ENCODE measurements at places on chromosomes 7 and 10.
A peak's percentile ranks its signal among the peaks of the same experiment; 100 is the strongest.

- DNase-seq, result peak; percentile 84
Measured at GRCh38 chr7:92061154-92061553, 73.1 kb downstream of the CYP51A1 start.

- peak; percentile 0 for DNase-seq
Measured at GRCh38 chr10:61164458-61165160, 220.6 kb upstream of the RHOBTB1 start.

DNA sequence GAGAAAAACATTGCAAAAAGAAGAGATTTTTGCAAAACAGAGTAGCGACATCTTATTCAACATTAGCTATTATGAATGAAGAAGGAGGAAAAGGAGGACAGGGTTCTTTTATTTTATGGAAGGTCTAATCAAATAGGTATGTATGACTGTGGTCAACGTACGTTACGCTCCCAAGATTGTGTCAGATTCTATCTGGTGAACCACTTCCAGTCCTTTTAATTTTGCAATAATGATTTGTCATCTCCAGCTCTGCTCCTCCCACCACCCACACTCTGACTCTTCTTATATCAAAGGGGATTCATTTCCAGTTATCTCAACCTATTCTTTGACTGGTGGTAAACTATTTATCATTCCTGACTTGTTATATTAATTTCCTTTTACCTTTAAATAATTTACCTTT is 259.9 kb downstream of the CACNA2D1 start:
- DNase-seq, result peak; percentile 21

- no peak for DNase-seq
Measured at GRCh38 chr7:76232698-76233097, 31.0 kb downstream of the SRRM3 start.

GRCh38 chr7:32177232-32177631 is 107.0 kb upstream of the PDE1C start:
- no peak for DNase-seq

- DNase-seq, result no peak
Measured at GRCh38 chr10:28664369-28664740, 13.0 kb upstream of the BAMBI start.

GRCh38 chr7:74453322-74454011 is at the start of gene GTF2IRD1:
Gene GTF2IRD1 (plus strand): TSS chr7:74453906. CDS start chr7:74508081, 54,175 bp downstream.
- DNase-seq, result peak; percentile 53

DNA sequence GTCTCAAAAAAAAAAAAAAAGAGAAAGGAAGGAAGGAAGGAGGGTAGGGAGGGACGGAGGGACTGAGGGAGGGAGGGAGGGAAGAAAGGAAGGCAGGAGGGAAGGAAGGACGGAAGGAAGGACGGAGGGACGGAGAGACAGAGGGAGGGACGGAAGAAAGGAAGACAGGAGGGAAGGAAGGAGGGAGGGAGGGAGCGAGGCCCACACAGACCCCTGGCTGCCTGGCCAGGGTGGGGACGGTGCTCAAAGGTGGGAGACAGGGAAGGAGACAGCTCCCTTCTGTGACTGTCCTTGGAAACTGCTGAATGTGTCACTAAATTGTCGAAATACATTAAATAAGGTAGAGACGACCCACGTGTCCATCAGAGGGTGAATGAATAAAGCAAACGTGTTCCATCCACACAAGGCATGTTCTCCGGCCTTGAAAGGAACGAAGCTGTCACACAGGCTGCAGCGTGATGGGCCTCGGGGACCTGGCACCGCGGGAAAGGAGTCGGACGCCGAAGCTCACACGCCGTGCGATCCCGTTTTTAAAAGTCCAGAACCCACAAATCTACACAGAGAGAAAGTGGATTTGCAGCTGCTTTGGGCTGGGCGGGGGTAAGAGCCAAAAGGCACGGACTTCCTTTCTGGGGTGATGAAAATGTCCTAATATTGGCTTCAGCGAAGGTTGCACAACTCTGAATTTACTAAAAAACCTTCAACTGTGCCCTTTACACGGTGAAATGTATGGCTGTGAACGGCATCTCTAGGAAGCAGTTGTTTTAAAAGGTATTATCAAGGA is 23.3 kb downstream of the ADAP1 start:
- peak; percentile 72 for DNase-seq

DNA sequence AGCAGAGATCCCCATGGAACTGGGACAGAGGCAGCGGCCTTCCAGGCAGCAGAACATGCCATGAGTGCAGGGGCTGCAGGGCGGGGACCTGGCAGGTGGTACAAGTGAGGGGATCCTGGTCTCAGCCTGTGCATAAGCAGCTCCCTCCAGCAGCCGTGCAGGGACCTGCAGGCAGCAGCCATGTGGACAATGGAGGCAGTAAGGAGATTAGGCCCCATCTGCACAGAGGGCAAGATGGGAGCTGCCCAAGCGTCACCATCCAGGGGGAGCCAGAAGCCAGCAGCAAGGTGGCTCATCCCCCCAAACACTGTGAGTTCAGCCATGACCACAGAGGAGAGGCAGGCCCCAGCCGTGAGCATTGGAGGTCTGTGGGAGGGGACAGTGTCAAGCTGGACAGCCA is 3.1 kb downstream of the DDC start:
- DNase-seq, result no peak

DNA sequence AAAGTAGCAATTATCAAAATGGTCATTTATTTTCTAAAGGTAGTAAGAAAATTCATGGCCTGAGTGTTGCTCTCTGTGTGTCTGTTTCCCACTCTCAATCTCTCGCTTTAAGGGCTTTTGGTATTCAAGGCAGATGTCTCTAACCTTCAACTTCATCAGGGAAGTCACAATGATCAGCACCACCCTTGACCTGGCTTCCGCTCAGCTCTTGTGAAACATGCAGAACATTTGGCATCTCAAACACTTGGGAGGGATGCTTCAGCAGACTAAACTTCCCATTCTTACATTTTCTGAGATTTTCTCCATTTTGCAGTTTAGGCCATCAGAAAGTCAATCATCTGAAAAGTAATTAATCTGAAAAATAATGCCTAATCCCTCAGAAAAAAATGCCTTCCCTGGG is 129.8 kb downstream of the AOAH start:
- DNase-seq, result no peak

DNA sequence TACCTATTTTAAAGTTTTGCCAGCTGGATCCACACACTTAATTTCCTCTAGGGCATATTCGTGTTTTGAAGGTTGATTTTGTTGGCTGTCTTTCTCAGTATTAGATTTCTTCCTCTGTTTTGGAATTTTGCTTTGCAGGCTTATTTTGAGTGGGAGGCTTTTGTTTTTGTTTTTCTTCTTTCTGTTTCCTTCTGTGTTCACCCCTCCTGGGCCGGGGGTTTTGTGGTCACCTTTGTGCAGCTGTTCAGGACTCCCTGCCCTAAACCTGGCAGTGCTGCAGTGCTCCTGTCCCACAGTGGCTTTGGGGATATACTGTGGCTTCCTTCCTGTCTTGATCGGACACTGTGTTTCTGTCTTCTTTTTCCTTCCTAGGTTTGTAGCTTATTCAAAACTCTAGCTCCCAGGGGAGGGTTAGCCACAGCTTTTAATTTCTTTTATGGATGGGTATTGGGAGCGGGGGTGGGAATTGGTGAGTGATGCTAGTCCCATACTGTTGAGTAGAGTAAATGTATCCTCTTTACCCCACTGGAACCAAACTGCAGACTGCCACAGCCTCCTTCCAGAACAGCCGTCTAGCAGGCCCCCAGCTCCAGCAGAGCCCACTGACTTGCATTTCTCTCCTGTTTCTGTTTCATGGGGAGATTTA is 228.7 kb upstream of the FZD8 start:
- DNase-seq, result no peak

DNA sequence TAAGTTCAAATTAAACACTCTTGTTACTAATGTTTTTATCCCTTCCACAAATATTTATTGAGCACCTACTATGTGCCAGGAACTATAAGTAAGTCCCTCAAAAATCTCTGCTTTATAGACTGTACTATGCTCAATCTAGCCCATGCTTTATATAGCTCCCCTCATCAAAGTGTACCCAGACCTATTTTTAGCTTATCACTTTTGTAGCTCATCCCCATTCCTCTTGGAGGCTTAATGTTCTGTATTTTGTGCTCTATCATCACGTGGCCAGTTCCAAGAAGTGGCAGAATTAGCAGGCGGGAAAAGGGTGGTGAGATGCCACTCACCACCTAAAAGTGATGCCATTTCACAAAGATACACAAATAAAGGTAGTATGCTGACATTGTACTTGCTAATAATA is 138.1 kb upstream of the BET1 start:
- no peak for DNase-seq

- DNase-seq, result no peak
Measured at GRCh38 chr7:92121681-92122080, 12.6 kb downstream of the CYP51A1 start.

- DNase-seq, result peak; percentile 66
Measured at GRCh38 chr10:50293513-50294313, 42.4 kb upstream of the ASAH2 start.

- DNase-seq, result peak; percentile 81
Measured at GRCh38 chr7:30433082-30433481, 45.5 kb downstream of the NOD1 start.

GRCh38 chr7:156832195-156832877 is 60.6 kb downstream of the LMBR1 start:
- DNase-seq, result peak; percentile 49

- DNase-seq, result no peak
Measured at GRCh38 chr7:29170781-29171180, 23.8 kb upstream of the CHN2 start.

DNA sequence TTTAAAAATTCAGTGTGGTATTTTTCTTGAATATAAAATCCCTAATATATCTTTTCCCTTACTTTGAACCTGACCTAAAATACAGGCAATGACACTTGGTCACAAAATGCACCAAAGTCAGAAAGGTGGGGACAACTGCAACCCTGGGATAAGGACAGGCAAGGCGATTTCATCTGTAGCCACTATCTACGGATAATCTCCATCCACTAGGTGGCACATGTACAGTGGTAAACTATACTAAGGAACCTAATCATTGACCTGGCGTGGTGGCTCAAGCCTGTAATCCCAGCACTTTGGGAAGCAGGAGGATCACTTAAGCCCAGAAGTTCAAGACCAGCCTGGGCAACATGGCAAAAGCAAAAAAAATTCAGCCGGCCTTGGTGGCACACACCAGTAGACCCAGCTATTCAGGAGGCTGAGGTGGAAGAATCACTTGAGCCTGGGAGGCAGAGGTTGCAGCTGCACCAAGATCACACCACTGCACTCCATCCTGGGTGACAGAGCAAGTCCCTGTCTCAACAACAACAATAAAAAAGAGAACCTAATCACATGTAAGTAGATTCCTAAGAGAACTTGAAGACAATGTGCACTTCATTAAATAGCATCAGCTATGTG is 98.9 kb downstream of the KMT2C start:
- DNase-seq, result peak; percentile 46

DNA sequence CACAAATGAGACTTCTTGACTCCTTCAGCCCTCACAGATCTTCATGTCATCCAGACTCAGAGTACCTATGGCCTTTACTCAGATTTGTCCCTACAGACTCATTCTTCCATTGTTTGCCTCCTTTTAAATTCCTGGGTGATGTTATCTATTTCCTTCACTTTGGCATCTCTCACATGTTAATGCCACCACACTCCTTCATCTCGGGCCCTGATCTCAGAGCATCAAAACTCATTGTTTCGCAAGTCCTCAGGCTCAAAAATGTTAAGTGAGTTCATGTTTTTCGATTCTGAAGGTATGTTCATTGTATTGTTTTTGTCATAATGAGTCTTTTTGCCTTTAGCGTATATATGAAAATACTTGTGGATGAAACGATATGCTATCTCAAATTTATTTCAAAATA is 62.3 kb upstream of the AHR start:
- DNase-seq, result no peak

GRCh38 chr7:134284952-134285351 is 31.8 kb downstream of the SLC35B4 start:
- DNase-seq, result no peak

DNA sequence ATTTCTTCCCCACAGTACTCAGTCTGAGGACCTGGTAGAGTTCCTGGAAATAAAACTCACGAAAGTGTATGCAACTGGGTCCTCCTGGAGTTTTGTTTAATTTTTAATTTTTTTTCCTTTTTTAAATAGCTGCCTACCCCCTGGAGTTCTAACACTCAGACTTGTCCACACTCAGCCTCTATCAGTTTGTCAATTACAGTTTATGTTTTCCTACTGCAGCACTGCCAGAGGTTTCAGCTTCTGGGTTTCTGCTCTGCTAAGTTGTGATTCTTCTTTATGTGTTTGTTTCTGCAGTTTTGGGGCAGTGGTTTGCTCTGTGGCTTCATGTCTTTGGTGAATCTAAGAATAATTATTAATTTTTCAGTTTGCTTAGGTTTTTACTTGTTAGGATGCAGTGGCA is 59.2 kb downstream of the TBC1D12 start:
- no peak for DNase-seq

GRCh38 chr10:45471531-45472310 is 97.7 kb downstream of the ALOX5 start:
- no peak for DNase-seq

DNA sequence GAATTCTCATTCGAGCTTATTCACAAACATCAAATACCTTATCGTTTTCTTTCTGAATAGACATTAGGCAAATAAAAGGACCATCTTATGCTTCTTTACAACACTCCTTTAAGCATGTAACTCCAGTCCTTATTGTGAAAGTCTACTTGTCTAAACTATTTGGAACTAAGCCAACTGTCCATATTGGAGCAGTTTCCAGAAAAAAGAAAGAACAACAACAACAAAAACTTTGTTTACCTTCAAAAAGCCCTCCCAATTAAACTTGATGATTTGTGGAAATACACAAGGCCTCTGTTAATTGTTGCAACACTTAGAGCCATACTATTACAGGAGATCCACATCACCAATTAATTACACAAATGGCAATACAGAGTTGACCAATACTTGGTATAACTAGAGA is 163.6 kb downstream of the GALNT11 start:
- no peak for DNase-seq

DNA sequence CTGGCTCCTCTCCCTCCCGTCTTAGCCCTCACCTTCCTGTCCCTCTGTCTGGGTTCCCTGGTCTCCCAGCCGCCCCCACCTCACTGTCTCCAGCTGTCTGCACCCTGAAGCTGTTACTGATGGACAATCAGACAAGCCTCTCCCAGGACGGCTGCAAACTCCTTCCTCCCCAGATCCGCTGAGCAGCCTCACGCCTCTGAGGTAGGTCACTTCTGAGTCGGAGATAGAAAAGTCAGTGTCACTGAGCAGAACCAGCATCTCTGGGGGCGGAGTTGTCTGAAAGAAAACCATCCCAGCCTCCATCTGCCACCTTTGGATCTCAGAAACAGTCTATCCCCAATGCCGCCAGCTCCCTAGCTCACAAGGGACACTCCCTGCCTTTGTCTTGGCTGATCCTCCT is 27.4 kb downstream of the FAM241B start:
- DNase-seq, result no peak

GRCh38 chr10:120493411-120494312 is 36.6 kb downstream of the PLPP4 start:
- no peak for DNase-seq

DNA sequence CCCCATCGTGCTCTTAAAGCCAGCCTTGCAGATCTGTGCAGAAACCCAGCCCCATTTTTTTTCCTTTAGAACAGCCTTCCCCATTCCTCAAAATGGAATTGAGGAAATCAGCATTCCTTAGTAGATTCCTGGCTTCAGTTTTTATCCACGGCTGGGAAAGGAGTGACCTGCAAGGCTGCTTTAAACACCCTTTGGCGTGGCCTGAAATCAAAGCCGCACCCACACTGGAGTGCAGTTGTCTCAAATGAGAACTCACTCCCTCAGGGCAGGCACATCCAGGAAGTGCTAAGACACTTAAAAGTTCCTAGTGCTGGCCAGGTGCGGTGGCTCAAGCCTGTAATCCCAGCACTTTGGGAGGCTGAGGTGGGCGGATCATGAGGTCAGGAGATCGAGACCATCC is 34.8 kb downstream of the HTR5A start:
- DNase-seq, result no peak
